ENCODE measurements at places on chromosomes 7 and 10. TPM values are rescaled to one million over a fixed set of nuclear protein-coding genes. Genes with fewer than 3 reads are reported as not detected.

DNA sequence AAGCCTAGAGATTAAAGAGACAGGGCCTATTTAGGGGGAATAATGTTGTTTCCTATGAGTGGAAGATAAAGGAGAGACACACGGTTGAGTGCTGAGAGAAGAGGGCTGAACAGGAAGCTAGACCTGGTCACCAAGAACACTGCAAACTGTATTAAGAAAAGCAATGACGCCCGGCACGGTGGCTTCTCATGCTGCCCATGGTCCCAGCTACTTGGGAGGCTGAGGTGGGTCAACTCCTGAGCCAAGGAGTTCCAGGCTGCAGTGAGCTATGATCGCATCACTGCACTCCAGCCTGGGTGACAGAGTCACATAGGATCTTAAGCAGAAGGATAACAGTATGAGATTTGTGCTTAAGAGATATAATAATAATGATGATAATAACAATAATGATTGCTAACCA is 19.7 kb upstream of the OTUD1 start:
- H3K27me3 ChIP-seq, result no peaks in the 10 kb centered on the region
- H3K4me3 ChIP-seq, result no peak overlapping the region
- H3K4me1 ChIP-seq, result no peaks in the 10 kb centered on the region
- H3K27ac ChIP-seq, result no peak overlapping the region

- no peak for DNase-seq
- H3K27ac ChIP-seq, result no peak overlapping the region
- no peak overlapping the region for H3K4me3 ChIP-seq
- H3K36me3 ChIP-seq, result no peaks in the 10 kb centered on the region
Observed at GRCh38 chr7:158323741-158324396, 263.8 kb downstream of the PTPRN2 start.

- H3K36me3 ChIP-seq, result no peaks in the 10 kb centered on the region
- no peak overlapping the region for H3K4me3 ChIP-seq
- no peaks in the 10 kb centered on the region for H3K27me3 ChIP-seq
- DNase-seq, result no peak
Observed at GRCh38 chr10:98088186-98088971, 46.1 kb upstream of the R3HCC1L start.

DNA sequence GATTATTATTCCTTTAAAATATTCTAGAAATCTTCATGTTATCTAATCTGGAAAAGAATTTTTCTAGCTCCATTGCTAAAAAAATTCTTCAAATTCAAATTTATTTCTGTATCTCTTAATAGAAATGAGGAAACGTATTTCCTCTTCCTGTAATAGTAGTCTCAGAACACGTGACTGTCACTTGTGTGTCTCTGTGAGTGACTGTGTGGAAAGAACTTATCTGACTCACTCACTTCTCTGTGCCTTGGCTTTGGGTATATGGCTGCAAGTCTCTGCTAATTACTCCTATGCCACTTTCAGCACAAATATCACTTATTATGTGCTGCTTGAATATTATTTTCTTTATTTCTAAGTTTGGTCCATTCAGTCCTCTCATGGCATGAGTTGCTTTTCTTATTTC is 132.7 kb downstream of the CNTNAP2 start:
- no peak overlapping the region for H3K27ac ChIP-seq
- H3K27me3 ChIP-seq, result no peaks in the 10 kb centered on the region
- no peak overlapping the region for H3K4me3 ChIP-seq
- no peak for DNase-seq

- H3K27me3 ChIP-seq, result no peaks in the 10 kb centered on the region
- H3K4me3 ChIP-seq, result no peak overlapping the region
- no peaks in the 10 kb centered on the region for H3K36me3 ChIP-seq
Observed at GRCh38 chr10:4840151-4840550, 14.1 kb downstream of the AKR1E2 start.

DNA sequence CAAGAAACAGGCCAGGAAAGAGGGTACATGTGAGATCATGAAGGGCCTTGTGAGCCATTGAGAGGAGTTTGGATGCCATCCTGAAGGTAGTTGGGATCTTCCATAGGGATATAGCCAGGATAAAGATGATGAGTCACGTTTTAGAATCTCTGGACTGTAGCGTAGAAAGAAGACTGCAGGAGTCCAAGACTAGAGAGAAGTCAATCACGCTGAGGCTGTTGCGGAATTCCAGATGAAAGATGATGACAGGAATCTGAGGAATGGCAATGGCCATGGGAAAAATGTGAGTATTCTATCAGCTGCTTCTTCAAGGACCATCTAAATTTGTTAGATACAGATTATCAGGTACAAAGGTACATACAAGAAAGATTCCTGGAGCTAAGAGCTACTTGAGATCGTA is 711.3 kb downstream of the GRM8 start:
- H3K27ac ChIP-seq, result no peak overlapping the region
- H3K36me3 ChIP-seq, result no peaks in the 10 kb centered on the region
- H3K27me3 ChIP-seq, result no peaks in the 10 kb centered on the region
- H3K4me1 ChIP-seq, result no peaks in the 10 kb centered on the region

DNA sequence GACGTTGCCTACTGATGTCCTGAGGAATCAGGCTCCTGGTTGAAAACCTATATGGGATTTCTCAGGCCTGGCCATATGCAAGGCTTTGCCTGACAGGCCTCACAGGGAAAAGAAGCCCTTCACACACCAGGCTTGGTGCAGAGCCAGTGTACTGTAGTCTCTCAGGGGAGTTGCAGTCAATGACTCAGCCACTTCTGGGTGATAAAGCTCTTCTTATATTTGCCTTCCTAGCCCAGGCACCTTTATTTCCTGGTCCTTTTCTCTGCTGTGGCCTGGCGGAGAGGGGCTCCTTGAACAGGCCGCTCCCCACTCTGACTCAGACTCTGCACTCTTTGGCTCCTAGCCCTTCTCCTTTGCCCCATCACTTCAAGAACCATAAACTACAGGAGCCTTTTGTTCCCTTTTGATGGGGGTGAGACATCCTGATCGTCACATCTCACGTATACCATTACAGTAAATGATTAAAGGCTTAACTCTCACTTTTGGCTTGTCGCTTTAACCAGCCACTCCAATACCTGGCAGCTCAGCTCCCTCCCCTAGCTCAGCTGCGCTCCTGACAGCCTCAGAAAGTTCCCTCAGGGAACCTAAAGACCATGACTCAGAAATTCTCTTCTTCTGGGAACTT is 33.5 kb downstream of the DPY19L1 start:
- peak overlapping the region; percentile 52 for H3K27ac ChIP-seq
- no peaks in the 10 kb centered on the region for H3K36me3 ChIP-seq
- H3K4me1 ChIP-seq, result peaks cover 4% of the 10 kb centered on the region
- DNase-seq, result peak; percentile 18
- H3K4me3 ChIP-seq, result no peak overlapping the region
- no peaks in the 10 kb centered on the region for H3K27me3 ChIP-seq

GRCh38 chr7:55587687-55588378 is 15.5 kb upstream of the VOPP1 start:
- H3K27me3 ChIP-seq, result no peaks in the 10 kb centered on the region
- H3K4me1 ChIP-seq, result no peaks in the 10 kb centered on the region
- no peak for DNase-seq
- no peaks in the 10 kb centered on the region for H3K36me3 ChIP-seq
- H3K4me3 ChIP-seq, result no peak overlapping the region

- DNase-seq, result no peak
- no peak overlapping the region for H3K27ac ChIP-seq
- peaks cover 8% of the 10 kb centered on the region for H3K4me1 ChIP-seq
Observed at GRCh38 chr7:106121189-106121810, 9.2 kb upstream of the SYPL1 start.

- H3K27ac ChIP-seq, result no peak overlapping the region
- no peaks in the 10 kb centered on the region for H3K27me3 ChIP-seq
- H3K36me3 ChIP-seq, result no peaks in the 10 kb centered on the region
- H3K4me1 ChIP-seq, result no peaks in the 10 kb centered on the region
Observed at GRCh38 chr10:132370426-132371340, 26.3 kb upstream of the PWWP2B start.

DNA sequence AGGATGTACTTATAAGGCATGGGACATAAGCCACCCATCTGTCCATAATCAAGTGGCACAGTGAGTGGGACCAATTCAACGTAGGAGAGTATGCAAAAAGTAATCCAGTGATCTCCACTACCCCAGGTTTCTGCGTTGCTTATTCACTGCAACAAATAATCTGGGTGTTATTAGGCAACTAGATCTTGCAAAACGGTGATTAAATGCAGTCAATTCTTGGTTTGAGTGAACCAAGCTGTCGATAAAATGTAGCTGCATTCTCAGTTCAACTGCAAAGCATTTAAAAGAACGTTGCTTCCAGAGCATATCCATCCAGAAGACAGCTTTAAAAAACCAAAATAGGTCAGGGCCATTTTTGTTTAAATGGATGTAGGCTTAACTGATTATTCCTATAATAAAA is 5.0 kb downstream of the LSMEM1 start:
- no peaks in the 10 kb centered on the region for H3K4me1 ChIP-seq
- no peak for DNase-seq
- no peak overlapping the region for H3K27ac ChIP-seq
- no peaks in the 10 kb centered on the region for H3K36me3 ChIP-seq
- H3K27me3 ChIP-seq, result no peaks in the 10 kb centered on the region
- H3K4me3 ChIP-seq, result no peak overlapping the region

DNA sequence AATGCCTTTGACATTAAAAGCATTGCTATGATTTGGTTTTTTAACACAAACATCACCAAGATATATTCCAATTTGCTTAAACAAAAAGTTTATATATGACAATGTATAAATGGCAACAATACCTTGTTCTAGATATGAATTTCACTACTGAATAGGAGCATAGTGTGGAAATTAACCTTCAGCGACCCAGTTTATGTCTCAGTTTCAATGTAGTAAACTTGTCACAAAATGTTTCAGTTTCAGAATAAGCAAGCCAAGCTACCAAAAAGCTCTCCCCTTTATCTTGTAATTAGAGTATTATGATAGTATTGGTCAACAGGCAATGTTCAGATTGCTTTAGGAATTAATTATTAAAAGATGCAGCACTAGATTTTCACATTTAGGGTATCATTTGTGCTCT is 99.6 kb upstream of the PCDH15 start:
- H3K4me3 ChIP-seq, result no peak overlapping the region
- no peaks in the 10 kb centered on the region for H3K4me1 ChIP-seq
- H3K27me3 ChIP-seq, result no peaks in the 10 kb centered on the region
- no peak overlapping the region for H3K27ac ChIP-seq

DNA sequence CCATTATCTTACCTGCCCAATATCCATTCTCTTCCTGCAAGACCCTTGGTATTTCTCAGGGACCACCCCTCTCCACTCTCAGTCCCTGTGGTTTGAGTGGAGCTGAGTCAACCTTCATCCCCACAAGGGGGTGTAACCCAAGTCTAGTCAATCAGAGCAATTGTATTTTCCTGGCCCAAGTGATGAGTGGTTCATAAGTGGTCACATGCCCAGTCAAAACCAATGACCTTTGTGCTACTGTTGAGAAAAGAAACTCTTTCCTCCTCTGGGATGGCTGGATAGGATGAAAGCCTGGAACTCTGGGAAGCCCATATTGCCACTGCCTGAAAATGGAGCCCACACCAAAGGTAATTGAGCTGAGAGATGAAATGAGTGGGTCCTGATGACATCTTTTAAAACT is 93.6 kb downstream of the SNX10 start:
- no peaks in the 10 kb centered on the region for H3K27me3 ChIP-seq
- DNase-seq, result no peak
- H3K4me3 ChIP-seq, result no peak overlapping the region
- no peaks in the 10 kb centered on the region for H3K4me1 ChIP-seq
- no peak overlapping the region for H3K27ac ChIP-seq

- DNase-seq, result no peak
- H3K36me3 ChIP-seq, result no peaks in the 10 kb centered on the region
- no peak overlapping the region for H3K4me3 ChIP-seq
Observed at GRCh38 chr10:78160591-78160990, 126.9 kb downstream of the RPS24 start.

DNA sequence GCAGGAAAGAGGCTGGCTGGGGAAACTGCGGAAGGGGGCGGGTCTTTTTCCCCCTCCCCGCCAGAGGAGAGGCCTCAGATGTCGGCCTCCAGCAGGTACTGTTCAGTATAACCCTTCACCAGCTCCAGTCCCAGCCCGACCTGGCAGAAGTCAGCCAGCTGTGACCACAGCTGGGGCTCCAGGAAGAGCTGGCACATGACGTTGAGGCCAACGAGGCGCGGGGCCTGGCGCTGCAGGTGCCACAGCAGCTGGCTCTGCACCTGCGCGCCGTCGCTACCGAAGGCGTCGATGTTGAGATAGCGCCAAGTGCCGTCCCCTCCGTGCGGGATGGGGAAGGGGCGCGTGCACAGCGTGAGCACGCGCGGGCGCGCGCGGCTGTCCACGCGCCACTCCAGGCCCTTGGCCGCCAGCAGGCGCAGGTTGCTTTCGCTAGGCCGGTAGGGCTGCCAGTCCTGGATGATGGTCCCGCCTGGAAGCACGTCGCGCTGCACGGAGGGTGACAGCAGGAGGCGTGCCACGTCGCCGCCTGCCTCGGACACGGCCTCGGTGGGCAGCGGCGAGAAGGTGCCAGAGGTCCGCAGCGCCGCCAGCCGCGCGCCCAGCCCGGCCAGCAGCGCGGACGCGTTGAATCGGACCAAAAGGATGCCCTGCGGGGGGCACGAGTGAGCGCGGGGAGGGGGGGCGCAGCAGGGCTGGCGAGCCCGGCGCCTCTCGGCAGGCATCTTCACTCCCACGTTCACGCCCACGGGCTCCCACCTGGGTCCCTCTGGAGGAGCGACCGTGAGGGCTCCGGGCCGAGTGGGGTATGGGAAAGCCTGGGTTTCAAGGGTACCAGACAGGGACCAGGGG is 6.9 kb upstream of the VGF start:
- no peak overlapping the region for H3K4me3 ChIP-seq
- peaks cover 38% of the 10 kb centered on the region for H3K27me3 ChIP-seq
- H3K27ac ChIP-seq, result no peak overlapping the region
- peaks cover 17% of the 10 kb centered on the region for H3K4me1 ChIP-seq

GRCh38 chr7:50145801-50146338 is 52.8 kb upstream of the ZPBP start:
- no peak for DNase-seq
- H3K36me3 ChIP-seq, result no peaks in the 10 kb centered on the region
- H3K27ac ChIP-seq, result no peak overlapping the region
- no peaks in the 10 kb centered on the region for H3K4me1 ChIP-seq
- no peaks in the 10 kb centered on the region for H3K27me3 ChIP-seq

- no peaks in the 10 kb centered on the region for H3K4me1 ChIP-seq
- H3K36me3 ChIP-seq, result no peaks in the 10 kb centered on the region
- no peak overlapping the region for H3K4me3 ChIP-seq
- no peak overlapping the region for H3K27ac ChIP-seq
- no peaks in the 10 kb centered on the region for H3K27me3 ChIP-seq
Observed at GRCh38 chr10:29370097-29371092, 81.5 kb downstream of the LYZL1 start.

- no peaks in the 10 kb centered on the region for H3K27me3 ChIP-seq
- H3K27ac ChIP-seq, result no peak overlapping the region
- H3K4me1 ChIP-seq, result no peaks in the 10 kb centered on the region
- H3K36me3 ChIP-seq, result no peaks in the 10 kb centered on the region
Observed at GRCh38 chr10:70714245-70714644, 41.9 kb downstream of the ADAMTS14 start.

CPA2 gene
- total RNA-seq, result not detected

PTPRN2 gene
- total RNA-seq, result 2.8 TPM

RELN gene
- 10.5 TPM for total RNA-seq

PPP1R9A gene
- 5.3 TPM for total RNA-seq

GCK gene
- total RNA-seq, result 2.6 TPM

NEUROG3 gene
- total RNA-seq, result not detected

ABCB4 gene
- total RNA-seq, result 1.1 TPM

CYP2C8 gene
- 1.0 TPM for total RNA-seq

ECHS1 gene
- 48.7 TPM for total RNA-seq

Data from uterus (tissue), 4 donors.